Iris pigment epithelial cell (primary cell): ENCODE measurements at places on chromosomes 4 and X.

DNA sequence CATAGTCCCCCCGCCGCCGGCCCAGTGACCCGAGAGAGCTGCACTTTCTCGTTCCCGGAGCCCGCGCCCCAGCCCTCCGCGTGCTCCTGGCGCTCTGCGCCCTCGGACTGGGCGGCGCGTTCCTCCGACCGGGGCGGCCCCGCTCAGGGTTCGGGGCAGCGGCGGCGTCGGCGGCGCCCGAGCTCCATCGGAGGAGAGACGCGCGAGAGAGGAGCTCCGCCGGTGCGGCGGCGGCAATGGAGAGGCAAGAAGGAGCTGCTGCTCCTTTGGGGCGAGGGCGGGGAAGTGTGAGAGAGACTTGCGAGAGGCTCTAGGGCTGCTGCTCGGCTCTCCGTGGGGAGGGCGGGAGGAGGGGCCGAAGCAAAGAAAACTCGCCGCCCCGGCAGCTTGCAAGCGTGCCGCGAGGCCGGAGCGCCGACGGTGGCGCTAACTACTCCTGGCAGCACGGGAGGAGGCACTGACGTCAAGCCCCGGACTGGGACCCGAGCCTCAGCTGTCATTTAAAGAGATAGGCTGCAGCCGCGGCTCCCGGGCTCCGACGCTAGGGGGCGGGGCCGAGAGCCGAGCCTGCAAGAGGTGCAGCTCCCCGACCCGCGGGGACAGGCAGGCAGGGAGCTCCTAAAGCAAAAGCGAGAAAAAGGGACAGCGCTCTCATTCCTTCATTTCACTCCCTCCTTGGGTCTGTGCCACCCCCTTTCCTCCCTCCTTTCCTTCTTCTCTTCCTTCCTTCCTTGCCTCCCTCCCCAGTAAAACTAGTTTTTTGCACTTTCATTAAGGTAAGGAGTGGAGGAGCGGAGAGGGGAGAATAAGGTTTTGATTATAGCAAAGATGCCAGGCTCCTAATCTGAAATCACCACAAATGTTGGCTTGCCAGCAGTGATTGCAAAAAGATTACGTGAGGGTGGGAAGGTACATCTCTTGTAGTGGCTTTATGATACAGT, at the start of gene KCTD8:
Gene KCTD8 (minus strand): TSS at position 289 of the 941 bp plus-strand sequence.
- peak; percentile 55 for DNase-seq

DNA sequence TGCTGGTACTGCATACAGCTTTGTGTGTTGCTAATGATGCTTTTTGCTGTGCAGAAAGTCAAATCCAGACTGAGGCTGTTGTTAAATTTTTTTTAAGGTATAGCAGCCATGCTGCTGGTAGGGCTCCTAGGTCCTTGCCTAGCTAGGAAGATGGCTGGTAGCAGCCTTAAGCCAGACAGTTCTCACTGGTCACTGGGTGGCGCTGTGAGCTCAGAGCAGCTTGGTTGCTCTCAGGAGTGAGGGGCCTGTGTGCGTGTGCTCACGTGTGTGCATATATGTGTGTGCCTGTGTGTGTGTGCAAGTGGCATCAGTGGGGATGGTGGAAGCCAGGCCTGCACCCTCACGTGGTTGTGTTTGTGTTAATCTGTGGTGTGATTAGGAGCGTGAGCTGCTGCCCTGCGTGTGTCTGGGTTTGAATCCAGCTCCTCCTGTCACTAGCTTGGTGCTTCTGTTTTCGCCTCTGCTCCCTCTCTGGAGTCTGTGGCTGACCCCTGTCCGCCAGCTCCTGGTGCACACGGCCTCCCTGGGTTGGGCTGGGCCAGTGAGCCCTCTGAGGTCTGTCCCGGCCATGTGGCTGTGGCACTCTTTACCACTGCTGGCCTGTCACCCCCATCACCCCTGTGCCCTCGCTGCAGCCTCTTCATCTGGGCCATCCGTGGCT, 46.1 kb downstream of the SORCS2 start:
- no peak for DNase-seq

DNA sequence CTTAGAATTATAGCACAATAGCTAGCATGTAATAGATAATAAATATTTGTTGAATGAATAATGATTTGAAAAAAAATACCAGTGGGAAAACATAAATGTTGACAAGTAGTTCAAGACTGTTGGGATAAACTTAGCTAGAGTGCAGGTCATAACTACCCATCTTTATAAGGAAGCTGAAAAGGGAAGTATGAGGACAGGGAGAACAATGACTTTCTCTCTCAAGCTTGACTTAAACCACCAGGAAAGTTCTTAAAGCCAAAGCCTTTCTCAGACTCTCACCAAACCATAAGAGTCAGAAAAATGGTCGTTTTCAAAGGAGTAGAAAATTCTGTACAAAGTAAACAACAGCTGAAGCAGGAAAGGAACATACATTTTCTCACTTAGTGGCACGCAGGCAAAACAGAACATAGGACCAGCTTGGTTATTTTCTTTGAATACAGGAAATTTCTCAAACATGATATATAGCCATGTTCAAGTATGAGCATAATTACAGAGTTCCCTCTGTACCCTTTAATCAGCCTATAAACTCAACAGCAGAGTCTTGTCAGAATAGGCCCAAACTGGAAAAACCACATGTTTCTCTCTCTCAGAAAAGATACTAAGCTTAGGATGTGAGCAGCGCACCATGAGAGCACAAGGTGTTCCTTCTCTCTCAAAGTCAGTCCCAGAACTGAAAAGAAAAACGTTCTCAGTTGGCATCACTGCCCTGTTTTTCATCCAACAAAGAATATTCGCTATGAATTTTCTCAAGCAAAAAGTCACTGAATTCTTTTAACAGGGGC, 28.7 kb downstream of the MAPK10 start:
- DNase-seq, result no peak

- DNase-seq, result no peak
Observed at GRCh38 chr4:65893271-65893670, 223.0 kb upstream of the EPHA5 start.

- DNase-seq, result no peak
Observed at GRCh38 chr4:8325291-8325973, 55.9 kb downstream of the HTRA3 start.

DNA sequence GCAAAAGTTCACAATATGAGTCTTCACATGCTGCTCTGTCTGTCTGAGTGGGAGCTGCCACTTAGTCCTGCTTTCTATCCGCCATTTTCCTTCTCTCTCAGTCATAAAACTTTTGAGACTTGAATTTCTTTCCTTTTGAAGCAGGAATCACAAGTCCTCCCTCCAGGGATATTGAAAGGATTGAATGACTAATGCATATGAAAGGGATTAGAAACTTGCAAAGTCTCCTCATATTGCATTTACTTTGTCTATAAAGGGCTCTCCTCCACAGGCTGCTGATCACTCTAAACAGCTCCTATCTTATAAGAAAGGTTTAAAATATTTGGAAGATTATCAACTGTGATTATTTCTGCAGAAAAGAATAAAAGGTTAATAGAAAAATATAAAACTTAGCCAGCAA, 879.1 kb downstream of the ARAP2 start:
- no peak for DNase-seq

DNA sequence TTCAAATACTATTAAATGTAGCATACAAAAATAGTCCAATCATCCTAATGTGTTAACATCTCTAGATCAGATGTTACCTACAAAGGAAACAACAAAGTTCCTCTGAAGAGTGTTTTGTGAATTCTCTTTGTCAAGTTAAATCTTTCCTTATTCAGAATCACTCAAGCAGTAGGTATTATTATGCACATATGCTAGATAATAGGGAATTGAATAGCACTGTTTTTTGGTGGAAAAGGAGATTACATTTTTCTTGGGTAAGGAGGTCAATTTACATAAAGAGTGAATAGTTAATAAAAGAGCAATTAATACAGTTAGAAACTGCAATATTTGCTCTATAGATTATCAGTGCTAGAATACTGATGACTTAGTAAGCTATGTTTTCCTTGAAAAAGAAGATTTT, 130.7 kb downstream of the BTC start:
- no peak for DNase-seq
